NCI-H1092 (cell line): ENCODE measurements at places on chromosomes 6 and 20.
A peak's percentile ranks its signal among the peaks of the same experiment; 100 is the strongest.

- DNase-seq, result no peak
Observed at GRCh38 chr6:157668713-157669112, 154.3 kb upstream of the SNX9 start.

GRCh38 chr6:154125421-154125820 is 86.4 kb downstream of the OPRM1 start:
- no peak for DNase-seq

- peak; percentile 17 for DNase-seq
Observed at GRCh38 chr20:57838670-57839151, 128.9 kb upstream of the PMEPA1 start.

- no peak for DNase-seq
Observed at GRCh38 chr20:62297449-62298227, 5.2 kb upstream of the ADRM1 start.
